ENCODE measurements at places on chromosomes 4 and X.

GRCh38 chr4:180058691-180059215, 2184.4 kb upstream of the TENM3 start:
- peak; percentile 50 for DNase-seq

DNA sequence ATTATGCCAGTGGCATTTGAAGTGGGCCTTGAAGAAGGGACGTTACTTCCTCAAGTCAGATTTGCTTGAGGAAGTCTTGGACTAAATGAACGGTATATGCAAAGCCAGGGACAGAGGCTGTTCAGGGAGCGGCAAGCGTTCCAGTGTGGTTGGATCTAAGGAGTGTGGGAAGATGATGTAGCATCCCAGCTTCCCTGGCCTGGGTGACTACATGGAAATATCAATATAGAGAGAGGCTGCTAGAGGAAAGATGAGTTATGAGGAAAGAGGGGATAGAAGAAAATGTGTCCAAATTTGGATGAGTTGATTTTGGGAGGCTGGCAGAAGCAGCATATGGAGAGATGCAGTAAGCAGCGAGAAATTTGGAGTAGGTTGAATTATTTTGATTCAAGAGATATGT, 432.5 kb upstream of the TENM3 start:
- no peak for DNase-seq

DNA sequence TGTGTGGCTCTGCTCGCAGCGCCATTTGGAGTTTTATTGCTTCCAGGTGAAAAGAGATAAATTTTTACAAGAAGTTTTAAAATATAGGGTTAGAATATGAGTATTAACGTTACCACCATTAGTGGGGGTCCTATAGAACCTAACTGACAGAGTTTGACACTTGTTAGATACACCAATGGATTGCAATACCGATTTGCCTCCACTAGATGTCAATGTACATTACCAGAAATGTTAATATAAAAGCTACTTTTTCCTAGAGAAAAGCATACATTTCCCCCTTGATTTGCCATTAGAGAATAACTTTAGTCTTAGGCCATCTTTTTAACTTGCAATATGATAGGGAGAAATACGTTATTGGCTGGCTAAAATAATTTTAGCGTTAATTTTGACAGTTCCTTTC, 108.4 kb downstream of the LINC00632 start:
- DNase-seq, result peak; percentile 8

DNA sequence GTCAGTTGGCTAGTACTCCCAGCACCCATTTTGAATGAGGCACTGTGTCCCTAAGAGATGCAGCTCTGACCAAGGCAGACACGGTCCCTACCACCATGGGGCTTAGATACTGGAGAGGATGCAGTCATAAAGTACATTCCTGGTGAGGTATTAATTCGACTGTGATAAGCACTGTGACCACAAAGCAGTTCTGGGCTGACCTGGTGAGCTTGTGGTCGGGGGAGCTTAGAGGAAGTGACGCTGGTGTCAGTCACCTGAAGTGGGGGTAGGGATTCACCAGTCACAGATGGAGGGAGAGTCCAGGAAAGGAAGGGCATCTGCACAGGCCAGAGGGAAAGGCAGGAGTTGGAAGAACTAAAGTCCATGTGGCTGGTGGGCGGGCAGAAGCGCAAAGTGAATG, 15.8 kb upstream of the CLTRN start:
- peak; percentile 0 for DNase-seq

GRCh38 chr4:37594099-37594498, 92.1 kb downstream of the RELL1 start:
- no peak for DNase-seq

DNA sequence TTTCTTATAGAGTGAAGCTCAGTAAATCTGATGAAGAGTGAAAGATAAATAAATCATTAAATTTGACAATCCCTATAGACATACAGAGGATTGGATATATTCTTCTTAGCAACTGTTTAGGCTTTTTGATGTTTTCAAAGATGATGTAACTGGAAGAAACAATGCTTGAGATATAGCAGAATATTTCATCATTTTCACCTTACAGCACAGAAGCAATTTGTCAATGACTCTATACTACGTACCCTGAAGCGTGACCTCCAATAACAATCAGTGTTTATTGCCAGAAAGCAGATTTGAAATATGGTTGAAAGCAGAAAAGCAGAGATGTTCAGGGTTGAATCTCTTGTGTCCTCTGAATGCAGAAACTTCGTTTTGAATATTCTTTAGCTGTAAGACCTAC, 228.4 kb downstream of the DTHD1 start:
- no peak for DNase-seq

- no peak for DNase-seq
Measured at GRCh38 chr4:95644417-95644816, 95.6 kb upstream of the UNC5C start.

GRCh38 chrX:114774691-114775090, 190.8 kb downstream of the HTR2C start:
- no peak for DNase-seq

DNA sequence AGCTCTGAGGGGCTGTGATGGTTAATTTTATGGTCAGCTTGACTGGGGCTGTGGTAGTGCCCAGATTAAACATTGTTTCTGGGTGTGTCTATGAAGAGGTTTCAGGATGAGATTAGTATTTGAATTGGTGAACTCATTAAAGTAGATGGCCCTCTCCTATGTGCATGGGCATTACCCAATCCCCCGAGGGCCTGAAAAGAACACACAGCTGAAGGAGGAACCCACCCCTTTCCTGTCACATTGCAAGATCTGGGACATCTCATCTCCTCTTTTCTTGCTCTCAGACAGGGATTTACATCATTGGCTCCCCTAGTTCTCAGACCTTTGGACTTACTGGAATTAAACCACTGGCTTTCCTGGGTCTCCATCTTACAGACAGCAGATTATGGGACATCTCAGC, 29.4 kb upstream of the NDP start:
- no peak for DNase-seq
